ENCODE measurements at places on chromosomes 6 and 20. TPM values are rescaled to one million over a fixed set of nuclear protein-coding genes. Genes with fewer than 3 reads are reported as not detected.

CYP21A2 gene
- total RNA-seq: not detected

DNA sequence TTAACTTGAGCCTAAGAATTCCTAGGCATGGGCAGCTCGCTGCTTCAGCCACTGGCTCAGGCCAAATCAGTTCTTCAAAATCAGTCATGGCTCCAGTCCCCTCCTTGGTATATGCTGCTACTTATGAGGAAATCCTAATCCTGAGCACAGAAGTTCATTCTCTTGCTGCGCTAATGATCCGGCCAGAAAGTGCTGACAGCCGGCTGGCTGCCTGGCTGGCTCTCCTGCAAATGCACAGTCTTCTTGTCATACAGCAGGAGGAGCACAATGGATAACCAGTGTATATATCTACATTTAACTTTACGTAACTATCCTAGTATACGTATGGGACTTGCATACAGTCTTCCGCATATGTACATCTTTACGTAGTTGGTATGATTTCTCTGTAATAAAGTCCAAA is 500.8 kb downstream of the PRKN start:
- no peak for DNase-seq

SMLR1 gene
- not detected for total RNA-seq

GRCh38 chr20:52945862-52946522 is 26.2 kb upstream of the TSHZ2 start:
- no peak for DNase-seq

Measured in SK-MEL-5 (cell line).